ENCODE measurements at places on chromosomes 16 and 17.

- DNase-seq: no peak
Observed at GRCh38 chr17:58232707-58233156, 5.7 kb upstream of the LPO start.

DNA sequence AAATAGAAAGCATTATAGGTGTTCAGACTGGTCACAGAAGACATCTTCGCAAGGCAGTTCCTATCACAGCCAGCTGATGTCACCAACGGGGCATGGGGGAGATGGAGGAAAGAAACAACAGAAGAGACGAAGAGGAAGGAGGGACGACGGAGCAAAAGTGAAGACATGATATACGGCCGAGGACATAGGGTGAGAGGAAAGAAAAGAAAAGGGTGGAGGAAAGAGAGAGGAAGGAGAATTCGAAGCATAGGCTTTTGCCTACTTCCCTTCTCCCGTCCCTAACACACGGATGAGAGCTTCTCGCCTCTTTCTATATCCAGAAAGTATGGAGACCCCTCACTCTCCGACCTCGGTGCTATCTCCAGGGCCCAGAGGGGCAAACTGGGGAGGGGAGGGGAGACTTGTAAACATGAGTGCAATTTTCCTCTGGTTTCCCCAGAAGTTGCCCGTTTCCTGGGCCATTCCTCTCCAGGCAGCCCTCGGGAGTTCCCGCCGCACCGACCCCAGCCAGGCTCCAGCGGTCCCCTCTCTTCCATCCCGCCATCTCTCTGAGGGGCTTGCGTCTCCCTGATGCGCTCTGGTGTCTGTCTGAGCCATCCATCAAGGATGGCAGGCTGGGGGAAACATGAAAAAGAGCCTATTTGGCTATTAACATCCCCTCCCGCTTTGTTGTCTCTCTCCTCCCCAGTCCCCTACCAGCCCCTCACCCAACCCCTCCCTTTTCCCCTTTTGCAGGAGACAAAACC is 26.0 kb downstream of the COPZ2 start:
- DNase-seq: peak; percentile 16

DNA sequence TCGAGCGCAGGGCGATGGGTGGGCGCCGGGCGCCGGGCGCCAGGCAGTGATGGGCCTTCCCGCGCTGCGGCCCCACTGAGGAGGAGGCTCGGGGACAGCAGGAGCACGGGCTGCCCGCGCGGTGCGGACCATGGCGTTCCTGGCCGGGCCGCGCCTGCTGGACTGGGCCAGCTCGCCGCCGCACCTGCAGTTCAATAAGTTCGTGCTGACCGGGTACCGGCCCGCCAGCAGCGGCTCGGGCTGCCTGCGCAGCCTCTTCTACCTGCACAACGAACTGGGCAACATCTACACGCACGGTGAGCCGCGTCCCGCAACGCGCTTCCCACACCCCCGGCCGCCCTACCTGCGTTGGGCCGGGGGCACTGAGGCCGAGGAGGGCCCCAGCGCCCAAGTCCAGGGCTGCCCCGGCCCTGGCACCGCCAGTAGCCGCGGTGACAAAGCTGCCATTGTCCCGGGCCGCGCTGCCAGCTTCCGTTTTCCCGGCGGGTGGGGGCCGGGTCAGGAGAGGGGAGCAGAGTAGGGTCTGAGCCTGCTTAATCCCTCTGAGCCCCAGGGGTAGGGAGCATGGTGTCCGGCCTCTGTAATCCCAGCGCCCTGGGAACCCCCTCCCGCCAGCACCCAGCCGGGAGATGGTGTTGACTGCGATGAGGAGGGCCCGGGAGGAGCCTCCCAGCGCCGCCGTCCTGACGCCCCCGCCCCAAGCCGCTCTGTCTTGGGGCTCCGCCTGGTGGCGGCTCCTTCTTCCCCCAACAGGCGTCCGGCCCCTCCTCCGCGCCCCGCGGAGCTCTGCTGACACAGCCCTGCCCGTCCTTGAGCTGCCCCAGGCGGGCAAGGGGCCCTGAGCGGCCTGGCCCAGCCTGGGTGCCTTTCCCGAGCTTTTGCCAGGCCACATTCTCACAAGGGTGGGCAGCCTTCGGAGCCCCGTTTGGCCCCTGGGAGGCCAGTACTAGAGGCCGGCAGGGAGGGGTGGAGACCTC is 685 bp downstream of the PAQR4 start:
- peak; percentile 53 for DNase-seq

DNA sequence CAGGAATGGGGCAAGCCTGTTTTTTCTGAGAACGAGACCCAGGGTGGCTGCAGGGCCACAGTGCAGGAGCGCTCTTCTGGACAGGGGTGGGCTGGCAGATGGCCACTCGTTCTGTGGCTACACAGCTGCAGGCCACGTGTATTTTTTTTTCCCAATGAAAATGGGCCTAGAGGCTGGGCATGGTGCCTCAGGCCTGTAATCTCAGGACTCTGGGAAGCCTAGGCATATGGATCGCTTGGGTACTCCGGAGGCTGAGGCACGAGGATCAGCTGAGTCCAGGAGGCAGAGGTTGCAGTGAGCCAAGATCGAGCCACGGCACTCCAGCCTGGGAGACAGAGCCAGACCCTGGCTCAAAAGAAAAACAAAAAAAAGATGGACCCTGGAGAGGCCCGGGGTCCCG is 6.8 kb downstream of the UNKL start:
- DNase-seq: no peak

DNA sequence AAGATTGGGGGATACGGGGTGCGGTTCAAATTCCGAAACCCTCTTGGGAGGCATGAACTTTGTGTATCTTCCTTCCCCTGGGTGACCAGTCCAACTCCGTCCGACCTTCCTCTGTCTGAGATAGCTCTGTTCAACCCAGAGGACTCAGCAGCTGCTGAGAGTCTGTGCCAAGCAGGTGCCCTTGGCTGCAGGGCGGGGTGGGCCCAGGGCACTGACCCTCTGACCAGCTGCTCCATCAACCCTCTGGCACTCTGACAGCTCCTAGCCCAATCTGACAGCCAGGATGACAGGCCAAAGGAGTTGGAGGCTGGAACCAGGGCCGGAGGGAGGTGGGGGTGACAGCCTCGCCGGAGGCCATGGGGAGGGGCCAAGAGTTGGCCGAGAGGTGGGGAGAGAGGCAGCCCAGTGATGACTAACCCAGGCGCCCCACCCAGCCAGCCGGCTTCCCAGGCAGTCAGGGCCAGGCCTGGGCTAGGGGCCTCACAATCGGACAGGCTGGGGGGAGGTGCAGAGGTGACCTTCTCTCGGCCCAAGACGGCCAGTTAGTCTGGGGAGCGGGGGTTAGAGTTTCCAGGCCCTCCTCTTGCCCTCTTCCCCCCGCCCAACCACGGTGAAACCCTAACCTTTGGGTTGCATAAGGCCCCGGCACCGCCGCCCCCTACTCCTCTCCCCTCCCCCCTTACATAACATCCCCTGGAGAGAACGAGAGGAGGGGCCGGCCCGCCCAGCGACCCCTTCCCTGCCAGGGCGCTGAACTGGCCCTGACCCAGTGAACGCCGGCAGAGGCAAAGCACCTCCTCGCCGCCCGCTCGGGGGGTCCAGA is 5.0 kb upstream of the TLCD2 start:
- DNase-seq: peak; percentile 50

GRCh38 chr17:61002316-61002736 is 324.7 kb downstream of the BCAS3 start:
- DNase-seq: no peak

DNA sequence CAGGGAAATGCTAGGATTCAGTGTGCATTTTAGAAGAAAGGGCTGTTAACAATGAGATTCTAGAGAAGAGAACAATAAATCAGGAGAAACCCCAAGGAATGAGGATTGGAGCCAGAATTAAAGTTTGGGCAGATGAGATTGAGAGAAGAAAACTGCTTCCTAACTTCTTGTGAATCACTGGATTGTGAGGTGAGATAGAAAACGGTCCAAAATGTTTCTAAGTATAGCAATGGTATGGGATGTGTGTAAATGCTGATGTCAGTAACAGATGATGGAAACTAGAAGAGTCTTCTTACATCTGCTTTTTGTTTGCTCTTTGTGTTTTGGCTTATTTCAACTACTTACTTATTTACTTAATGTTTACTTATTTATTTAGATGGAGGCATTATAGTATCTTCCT is 123.0 kb downstream of the KCNJ2 start:
- DNase-seq: no peak

DNA sequence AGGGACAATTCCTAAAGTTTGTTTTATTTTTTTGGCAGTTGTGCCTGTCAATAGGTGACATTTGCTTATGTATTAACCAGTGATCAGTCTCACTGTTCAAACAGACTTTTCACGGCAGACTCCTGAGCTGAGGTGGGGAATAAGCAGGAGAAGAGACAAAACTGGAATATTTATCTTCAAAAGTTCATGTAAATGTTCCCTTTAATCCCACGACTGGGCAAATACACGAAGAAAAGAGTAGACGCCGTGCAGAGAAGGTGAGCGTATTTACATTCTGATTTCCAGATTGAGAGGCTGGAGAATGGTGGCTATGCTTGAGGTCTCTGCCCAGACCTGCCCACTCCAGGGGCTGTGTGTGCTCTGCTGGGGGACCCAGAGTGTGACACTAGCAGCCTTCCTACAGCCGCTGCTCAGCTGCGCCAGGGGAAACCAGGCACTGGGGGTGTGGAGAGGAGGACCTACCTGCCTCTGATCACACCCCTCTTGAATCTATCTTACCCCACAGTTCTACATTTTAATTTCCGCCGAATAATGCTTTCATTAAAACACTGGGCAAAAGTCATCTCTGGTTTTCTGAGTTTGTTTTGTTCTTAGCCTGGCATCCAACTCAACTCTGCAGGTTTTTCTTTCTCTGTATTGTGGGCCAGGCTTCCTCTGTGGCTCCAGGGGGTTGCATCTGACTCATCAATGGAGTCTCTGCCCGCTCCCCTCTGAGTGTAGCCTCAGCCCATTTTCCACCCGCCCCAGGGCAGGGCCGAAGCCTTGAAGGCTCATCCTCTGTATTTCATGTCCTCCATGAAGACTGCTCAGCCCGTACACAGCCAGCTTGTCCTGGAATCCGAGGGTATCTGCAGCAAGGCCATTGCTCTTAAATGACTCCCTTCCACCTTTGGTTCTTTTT is 237.1 kb downstream of the NTN1 start:
- DNase-seq: no peak

- no peak for DNase-seq
Observed at GRCh38 chr16:4487955-4488498, 11.8 kb downstream of the HMOX2 start.

DNA sequence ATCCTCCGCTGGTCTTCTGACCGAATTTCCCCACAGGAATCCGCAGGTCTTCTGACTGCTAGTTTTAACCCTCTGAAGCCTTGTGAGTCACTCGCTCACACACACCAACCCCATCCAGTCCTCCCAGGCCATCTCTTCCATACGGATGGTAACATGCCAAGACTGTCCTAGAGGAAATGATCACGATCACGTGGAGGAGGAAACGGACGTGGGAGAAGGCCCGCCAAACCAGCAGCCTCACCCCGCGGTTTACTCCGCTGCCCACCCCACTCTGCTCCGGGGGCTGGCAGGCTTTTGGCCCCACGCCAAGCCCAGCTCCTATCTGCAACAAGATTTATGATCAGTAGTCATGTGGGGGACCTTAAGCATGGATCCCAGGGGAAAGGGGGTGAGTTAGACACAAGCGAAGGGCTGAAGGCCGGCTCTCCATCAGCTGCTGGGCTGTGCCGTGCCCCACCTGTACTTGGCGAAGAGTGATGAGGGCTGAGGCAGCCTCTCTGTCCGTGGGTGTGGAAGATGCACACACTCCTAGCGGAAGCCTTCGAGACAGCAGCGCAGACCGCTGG is 1.5 kb upstream of the FAAP100 start:
- no peak for DNase-seq

DNA sequence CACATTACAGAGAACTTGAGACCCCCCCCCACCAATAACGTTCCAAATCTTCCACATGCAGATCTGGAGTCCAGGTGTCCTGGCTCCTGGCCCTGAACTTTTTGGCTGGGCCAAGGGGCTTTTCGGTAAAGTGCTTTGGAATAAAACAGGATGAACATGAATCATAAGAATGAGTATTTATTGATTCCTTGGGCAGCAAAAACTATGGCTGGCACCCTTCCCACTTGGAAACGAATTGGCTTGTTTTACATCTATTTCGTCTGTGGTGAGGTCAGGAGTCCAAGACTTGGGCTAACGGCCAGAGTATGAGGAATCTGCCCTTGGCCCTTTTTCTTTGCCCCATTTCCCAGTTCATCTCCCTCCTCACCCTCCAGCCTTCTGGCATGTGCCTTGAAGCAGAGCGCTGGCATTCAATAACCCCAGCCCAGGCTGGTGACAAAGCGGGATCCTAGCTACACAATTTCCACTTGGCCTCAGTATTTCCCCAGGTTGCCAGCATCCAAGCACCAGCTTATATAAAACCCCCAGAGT is 4.1 kb upstream of the UBTF start:
- DNase-seq: no peak

DNA sequence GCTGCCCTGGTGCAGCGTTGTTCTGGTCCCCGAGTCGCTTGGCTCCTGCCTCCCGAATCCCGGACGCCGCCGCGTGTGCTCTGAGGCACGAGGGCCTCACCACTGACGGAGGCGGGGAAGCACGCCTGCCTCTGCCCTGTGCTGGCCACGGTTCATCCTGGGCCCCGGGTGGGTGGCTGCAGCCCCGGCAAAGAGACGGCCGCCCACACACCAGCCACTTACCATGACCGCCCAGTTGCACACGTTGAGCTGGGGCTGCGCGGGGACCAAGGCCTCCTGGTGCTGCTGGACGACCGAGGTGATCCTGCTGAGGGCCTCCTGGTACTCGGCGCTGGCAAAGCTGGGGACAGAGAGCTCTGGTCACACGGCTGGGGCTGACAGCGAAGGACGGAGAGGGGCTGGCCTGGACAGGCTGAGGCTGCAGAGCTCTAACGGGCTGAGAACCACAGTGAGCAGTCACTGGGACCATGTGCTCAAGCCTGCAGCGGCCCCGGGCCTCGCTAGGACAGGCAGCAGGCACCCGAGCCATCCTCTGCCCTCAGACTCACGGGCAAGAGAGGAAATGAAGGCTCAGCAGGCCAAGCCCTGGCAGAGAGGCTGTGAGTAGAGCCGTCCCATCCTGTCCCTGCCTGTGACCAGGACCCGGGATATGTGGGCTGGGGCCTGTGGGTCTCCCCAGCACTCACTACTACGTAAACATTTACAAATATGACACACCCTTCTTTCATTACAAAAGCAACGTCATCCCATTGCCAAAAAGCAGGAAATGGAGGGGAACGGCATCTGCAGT is 6.3 kb upstream of the APRT start:
- no peak for DNase-seq

GRCh38 chr17:8865811-8866210 is 1.7 kb downstream of the PIK3R6 start:
- no peak for DNase-seq

- DNase-seq: no peak
Observed at GRCh38 chr17:77927777-77928518, 30.6 kb upstream of the TNRC6C start.

- DNase-seq: no peak
Observed at GRCh38 chr17:41976142-41976768, 9.7 kb downstream of the CNP start.

GRCh38 chr16:27374804-27375425 is 27.1 kb upstream of the IL21R start:
- peak; percentile 30 for DNase-seq

DNA sequence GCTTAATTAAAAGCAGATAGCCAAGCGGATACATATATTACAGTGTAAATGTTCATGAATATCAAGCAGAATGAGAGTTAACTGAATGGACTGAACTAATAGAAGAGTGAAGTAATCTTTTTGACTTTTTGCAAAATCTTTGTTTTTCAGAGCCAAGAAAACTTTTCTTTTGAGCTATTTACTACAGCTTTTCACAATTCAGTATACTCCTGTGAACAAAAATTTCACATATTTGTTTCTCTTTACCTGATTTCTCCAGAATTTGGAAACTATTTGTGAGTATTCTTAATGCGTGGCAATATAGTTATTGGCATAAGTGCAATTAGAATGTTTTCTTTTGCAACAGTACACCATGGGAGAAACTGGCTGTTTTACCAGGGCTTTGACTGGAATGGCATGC is 9.1 kb upstream of the DUXB start:
- no peak for DNase-seq
